Neural crest cell (in vitro differentiated cells): ENCODE measurements at places on chromosomes 7 and 10. TPM values are rescaled to one million over a fixed set of nuclear protein-coding genes. Genes with fewer than 3 reads are reported as not detected.

MNX1 gene
- total RNA-seq = 0.14 and 0.34 TPM in 2 replicates

GRCh38 chr7:1853431-1853985 lies 183.4 kb downstream of the ELFN1 start:
- DNase-seq = no peak

DNA sequence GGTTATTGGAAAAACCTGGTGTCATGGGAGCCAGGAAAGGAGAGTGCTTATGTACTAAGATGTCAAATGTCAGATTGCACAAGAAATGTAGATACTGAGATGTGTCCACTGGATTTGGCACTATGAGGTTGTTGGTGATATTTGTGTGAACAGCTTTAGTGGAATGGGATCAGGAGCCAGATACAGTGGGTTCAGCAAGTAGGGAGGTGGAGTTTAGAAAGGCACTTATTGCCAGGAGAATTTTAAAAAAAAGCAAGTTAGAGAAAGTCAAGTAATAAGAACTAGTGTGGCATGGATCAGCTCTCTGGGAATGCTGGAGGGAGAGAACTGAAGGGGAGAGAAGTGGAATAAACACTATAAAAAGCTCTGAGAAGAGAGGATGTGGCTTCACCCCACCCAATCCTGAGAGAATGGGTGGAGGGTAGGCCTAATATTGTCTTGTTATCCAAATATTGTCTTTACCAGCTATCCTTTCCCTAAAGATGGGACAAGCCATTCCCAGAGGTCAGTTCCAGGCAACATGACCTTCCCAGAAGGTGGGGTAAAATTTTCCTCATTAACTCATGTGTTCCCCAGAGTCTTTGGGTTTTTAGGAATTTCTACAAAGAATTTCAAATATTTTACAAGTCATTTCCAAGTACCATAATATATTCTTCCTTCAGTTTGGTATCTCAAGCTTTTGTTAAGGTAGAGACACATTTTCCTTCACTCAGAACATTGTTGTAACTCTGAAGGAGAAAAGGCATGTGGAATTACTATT lies 42.3 kb downstream of the ENTPD1 start:
- no peak for DNase-seq

GRCh38 chr7:87154166-87154565 lies 1.9 kb downstream of the DMTF1 start:
- no peak for DNase-seq

DNA sequence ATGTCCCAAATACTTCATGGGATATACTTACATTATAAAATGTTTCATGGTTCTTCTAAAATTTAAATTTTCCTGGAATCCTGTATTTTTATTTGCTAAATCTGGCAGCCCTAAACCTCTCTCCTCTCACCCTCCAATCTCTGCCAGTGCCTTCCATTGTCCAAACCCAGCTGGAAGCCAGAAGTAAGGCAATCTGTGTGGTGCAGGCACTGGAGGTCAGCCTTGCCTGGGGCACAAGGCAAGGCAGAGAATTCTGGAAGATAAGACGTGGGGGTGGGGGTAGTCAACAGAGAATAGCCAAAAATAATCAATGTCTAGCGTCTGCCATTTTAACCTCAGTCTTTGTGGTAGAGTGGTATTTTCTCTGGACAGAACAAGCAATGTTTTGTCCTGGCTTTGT lies 381.7 kb downstream of the GPAM start:
- DNase-seq = no peak
